Effector CD4-positive, alpha-beta T cell (primary cell): ENCODE measurements at places on chromosomes 1 and 21.
A peak's percentile ranks its signal among the peaks of the same experiment; 100 is the strongest.

- no peak for DNase-seq
Measured at GRCh38 chr1:161936786-161937185, 86.9 kb downstream of the OLFML2B start.

DNA sequence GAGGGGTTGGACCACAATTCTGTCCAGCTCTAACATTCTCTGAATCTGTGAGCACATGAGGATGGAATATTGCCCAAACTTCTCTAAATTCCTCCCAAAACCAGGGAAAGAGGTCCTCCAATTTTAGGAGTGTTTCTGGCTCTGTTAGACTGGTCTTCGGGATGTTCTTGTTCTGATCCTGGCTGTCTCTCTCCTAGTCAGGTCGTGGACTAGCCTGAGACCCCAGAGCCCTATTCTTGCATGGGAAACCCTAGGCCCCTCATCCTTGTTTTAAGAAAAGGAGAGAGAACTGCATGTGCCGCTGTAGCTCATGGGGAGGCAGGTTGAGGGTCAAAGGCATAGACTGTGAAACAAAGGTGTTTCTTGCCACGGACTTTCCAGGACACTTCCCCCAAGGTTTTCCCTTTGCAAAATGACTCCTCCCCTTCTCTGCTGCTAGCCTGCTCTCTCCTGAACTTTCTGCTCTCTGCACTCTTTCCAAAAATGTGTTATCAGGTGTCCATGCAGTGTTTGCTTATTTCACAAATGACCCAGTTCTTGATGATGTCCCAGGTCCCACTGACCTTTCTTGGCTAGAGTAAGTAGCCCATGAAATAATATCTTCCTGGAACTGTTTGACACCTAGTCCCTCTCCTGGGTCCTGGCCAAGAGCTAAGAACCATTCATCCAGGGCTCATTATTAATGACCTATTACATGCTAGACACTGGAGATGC is 29.3 kb upstream of the RD3 start:
- no peak for DNase-seq

DNA sequence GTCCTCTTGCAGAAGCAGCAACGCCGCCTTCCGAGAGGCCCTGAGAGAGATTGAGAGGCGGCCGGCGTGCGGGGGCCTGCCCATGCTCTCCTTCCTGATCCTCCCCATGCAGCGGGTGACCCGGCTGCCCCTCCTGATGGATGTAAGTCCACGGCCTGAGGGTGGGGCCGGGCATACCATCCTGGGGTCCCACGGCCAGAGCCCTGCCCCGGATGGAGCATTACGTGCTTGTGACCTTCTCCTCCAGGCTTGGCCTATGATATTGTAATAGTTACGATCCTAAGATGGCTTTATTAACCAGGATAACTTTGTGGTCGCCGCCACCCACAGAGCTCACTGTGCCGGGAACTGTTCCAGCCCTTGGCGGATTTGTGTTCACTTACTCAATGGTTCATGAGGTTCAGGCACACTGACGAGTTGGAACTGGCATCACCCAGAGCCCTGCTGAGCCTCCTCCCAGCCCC is 18.9 kb downstream of the ARHGEF16 start:
- DNase-seq = no peak

DNA sequence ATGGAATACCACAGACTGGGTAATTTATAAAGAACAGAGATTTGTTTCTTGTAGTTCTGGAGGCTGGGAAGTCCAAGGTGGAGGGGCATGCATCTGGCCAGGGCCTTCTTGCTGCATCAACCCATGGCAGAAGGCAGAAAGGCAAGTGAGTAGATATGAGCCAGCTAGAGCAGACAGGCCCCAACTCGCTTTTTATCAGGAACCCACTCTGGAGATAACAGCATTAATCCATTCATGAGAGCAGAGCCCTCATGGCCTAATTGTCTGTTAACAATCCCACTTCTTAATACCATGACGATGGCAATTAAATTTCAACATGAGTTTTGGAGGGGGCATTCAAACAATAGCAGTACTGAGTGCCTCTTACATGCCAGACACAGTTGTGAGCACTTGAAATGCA is 87.2 kb upstream of the SOX13 start:
- DNase-seq = no peak

GRCh38 chr1:168958562-168959289 is 147.8 kb upstream of the ATP1B1 start:
- no peak for DNase-seq

GRCh38 chr1:20982316-20982715 is 194.4 kb downstream of the EIF4G3 start:
- no peak for DNase-seq

- DNase-seq = no peak
Measured at GRCh38 chr21:14010729-14011128, 200.0 kb downstream of the LIPI start.

DNA sequence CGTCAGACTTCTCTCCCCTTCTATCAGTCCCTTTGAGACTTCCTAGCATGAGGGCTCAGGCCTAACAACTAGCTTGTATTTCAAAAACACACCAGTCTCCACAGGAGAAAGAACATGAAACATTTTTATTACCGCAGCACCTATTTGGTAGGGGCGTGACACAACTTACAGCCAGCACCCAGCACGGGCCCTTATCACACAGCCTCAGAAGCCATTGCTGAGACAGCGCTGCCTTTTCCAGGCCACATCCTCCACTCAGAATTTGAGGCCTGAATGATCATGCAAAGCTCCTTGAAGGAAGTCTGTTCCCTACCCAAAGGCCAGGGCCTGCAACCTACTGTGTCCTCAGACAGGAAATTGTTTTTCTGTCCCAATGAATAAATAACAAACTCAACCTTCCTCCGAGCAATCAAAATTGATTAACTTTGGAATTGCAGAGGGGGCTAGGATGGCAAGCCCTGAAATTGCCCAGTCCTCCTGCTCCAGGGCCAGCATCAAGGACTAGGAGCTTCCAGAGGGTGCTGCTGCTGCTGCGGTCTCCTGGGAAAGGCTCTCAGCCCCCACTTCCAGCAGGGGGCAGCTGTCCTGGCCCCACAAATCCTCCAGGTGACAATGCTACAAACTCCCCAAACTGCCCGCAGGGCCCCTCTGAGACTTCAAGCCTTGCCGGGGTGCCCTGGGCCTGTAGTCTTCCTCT is 94.3 kb upstream of the GALNT2 start:
- DNase-seq = no peak

DNA sequence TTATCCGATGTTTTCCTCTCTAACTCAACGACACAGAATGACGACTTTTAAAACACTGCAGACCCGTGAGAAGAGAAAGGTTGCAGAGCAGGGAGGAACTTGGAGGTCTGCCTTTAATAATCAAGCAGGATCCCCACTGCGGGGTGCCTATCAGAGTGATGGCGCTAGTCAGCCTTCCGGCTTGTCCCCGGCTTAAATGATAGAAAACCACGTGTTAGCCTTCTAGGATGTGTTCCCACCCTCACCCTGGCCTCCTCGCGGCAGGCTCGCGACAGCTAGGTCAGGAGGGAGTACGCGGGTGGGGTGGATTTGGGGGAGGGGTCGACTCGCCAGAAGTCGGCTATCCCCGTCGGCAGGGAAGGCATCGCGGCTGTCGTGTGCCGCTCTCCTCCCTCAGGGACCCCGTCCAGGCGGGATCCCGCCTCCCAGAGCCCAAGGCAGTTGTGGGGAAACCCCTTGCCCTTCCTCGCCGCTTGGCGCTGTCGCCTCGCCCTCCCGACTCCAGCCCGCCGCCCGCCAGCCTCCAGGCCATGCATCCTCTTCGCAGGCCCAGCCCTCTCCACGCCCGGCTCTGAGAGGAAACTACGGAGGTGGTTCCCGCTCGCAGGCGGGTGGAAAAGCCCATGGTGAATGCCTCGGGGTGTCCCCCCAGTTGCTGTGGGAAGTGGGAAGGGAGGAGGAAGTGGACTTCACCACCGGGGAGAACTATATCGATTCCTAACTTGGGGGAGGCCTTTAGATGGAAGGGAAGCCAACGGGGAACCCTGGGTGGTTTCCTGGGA is 1.1 kb upstream of the SMG7 start:
- DNase-seq = peak; percentile 49

DNA sequence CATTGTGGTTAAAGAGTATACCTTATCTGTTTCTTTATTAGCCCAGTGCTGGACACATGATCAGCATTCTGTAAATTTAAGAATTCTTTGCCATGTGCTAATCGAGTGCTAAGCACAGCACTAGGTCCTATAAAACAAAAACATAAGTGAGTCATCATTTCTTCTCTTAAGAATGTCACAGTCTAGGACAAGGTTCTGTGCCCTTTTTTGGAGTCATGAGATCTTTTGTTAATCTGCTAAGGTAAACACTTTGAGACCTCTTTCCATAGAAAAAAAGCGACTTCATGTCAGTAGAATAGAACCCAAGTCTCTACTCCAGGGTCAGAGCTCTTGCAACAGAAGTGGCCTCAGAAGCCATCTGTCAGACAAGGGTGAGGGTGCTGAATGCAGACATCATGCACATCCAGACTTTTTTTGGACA is 70.0 kb upstream of the NFIA start:
- no peak for DNase-seq

GRCh38 chr1:228045871-228046270 is 36.6 kb upstream of the ARF1 start:
- no peak for DNase-seq

- DNase-seq = no peak
Measured at GRCh38 chr1:81158592-81158991, 642.1 kb upstream of the ADGRL2 start.

DNA sequence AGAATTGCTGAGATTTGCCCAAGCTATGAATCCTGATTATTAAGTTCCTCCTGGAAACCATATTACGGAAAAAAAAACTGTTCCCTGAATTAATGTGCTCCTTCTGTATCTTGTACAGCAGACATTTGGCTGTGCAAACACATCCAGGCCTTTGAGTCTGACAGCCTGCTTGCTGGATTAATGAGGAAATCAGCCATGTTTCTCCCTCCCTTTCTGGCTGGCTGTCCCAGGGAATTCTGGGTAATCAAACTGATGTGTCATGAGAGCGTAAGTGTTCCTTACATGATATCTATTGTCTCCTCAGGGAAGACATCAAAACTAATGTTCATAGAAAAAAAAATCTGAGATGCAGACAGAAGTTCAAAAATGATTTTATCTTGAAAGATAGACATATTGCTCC is 18.8 kb downstream of the PGBD5 start:
- no peak for DNase-seq
